NCI-H2227 treated with DMSO at 0.1 percent for 48 hours (cell line): ENCODE measurements at places on chromosomes 6 and 20.

DNA sequence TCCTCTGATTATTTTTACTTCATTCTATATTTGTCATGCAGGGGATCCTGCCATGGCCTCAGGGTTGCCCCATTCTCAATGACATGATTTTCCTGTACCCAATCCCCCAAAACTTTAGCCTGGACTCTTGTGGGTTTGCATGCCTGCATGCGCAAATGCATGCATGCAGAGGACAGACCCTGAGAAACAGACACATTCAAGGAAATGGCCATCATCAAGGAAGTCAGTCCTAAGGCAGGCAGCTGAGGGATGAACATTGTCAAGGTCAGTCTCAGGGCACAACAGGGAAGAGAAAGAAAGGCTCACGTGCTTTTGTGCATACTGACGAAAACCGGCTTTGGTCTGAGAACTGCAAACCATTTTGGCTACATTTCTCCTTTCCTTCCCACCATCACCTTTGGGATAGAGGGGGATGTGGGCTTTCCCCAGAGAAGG, 13.1 kb downstream of the NEDD9 start:
- no peak for DNase-seq

DNA sequence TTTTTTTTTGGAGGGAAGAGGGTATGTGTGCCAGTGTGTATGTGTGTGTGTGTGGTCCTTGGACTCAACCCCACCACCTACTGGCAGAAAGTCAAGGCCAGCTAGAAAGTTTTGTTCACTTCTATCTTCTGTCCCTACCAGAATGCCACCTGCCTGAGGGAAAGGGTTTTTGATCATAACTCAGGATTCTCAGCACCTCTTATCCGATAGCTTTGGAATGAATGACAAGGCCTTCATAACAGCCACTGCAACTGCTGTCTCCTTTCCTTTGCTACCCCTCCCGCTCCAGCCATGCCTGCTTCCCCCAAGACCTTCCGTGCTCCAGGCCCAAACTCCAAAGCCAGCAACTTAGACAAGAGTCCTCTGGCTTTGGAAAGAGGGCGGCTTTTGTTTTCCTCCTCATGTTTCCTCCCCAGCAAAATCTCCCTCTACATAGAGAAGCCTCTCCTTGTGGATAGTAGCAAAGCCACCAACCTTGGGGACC, 18.7 kb downstream of the BTN3A1 start:
- peak; percentile 9 for DNase-seq

- no peak for DNase-seq
Measured at GRCh38 chr20:51444467-51444866, 98.1 kb downstream of the NFATC2 start.

DNA sequence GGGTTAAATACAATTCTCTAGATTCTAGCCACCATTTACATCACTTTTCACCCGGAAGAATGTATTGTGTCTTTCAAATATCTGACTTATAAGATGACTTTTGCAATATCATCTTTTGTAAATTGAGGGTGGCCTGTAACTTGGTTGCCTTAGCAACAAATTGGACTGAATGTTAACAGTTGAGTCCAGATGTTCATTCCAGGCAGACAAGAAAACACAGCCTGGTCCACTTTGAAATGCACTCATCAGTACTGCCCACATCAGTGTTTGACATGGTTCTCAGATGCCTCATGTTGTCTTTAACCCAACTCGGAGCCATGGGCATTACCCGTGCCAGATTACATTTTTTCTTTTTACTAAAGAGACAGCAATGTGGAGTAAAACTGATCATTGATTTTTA, 781.6 kb upstream of the CHD6 start:
- DNase-seq, result no peak

DNA sequence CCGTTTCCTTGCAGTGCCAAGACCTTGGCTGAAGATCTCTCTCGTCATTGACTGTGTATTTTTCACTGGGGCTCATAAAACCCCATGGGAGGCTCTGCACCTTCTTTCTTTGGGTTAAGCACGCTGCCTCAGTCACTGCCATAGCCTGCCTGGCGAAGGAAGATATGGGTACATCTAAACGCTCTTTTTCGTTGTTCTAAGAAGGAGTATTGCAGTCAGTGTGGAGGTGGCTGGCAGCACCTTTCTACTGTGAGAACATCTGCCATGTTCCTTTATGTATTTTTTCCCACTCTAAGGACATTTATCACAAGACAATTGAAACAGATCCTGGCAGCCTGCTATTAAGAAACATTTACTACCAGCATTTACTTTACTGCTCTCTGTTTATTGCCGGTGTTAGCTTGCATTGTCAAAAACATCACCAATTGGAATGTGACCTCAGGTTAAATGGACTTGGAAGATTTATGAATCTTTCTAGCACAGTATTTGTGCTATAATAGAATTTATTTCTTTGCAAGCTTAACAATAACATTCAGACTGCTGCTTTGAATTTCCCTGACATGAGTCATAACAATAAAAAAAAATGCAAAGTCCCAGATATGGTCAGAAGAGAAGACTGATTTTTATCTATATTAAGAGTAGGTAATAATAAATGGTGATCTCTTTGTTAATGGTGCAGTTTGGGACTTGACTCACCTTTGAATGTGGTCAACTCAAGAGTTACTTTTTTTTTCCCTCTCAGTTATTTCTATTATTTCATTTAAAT, 62.2 kb upstream of the CLDN20 start:
- DNase-seq, result peak; percentile 92

GRCh38 chr20:51511861-51512619, 30.5 kb downstream of the NFATC2 start:
- DNase-seq, result no peak

GRCh38 chr6:108748959-108749358, 99.3 kb upstream of the ARMC2 start:
- no peak for DNase-seq

GRCh38 chr6:109511832-109512231, 28.8 kb upstream of the ZBTB24 start:
- no peak for DNase-seq

GRCh38 chr6:54646069-54646950, 200.3 kb upstream of the FAM83B start:
- no peak for DNase-seq

DNA sequence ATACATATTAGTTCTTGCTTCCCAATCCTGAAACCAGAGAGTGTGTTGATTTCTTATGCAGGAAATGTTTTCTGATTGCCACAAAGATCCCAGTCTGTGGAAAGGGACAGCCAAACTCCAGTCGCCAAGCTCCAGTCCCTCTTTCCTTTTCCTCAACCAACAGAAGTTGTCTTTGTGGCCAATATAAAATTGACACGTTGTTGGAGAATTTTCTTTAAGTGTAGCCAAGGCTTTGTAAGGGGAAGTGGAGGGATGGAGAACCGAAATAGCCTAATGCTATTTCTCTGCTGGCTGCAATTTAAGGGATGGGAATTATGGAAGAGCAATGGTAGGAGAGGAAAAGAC, 5.4 kb downstream of the ADGRB3 start:
- DNase-seq, result no peak

- DNase-seq, result no peak
Measured at GRCh38 chr20:3238616-3239025, 369 bp downstream of the SLC4A11 start.

DNA sequence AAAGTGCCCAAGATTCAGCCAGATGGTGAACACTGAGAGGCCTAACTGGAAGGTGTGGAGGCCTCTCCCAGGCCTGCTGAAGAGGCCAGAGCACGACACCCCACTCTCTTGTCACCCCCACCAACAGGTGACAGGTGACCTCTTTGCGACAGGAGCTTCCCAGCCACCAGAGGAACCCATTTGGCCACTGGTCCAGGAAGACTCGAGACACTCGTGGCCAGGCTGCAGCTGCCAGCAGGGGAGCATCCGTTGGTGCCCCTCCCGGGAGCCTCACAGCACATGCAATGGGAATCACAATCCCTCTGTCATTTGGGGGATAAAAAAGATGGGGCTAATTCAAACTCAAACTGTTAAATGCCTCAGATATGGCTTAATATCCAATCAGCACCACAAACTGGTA, 163.4 kb downstream of the INSM1 start:
- DNase-seq, result no peak

DNA sequence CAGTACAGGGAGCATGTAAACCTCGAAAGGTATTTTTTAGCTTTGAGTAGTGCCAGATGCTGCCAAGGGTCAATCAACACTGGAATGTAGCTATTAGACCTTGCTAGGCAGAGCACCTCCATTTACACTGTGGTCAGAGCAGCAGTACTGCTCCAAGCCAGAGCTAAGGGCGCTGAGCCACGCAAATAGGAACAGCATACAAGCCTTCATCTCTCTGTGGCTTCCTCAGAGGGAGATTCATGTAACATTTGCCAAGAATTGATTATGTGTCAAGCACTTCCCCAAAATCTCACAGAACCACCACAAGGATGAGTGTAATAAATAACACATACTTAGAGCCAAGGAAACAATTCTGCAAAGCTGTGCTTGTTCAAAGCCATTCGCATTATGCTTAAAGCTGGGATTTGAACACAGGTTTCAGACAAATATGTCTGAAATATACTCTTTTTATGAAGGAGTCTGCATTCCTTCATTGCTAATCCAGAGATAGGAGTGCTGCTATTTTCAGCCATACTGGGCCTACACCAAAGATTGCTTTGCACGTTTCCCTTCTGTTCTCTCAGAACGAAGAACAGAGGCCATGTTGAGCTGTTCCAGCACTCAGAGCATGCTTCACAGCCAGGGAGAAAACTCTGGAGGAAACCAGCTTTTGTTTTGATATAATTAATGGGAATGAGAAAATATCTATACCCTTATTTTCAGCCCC, 97.7 kb downstream of the SLC16A10 start:
- no peak for DNase-seq

GRCh38 chr6:5030596-5031136, 26.8 kb upstream of the RPP40 start:
- peak; percentile 34 for DNase-seq

GRCh38 chr20:62412194-62413024, 5.3 kb upstream of the CABLES2 start:
- no peak for DNase-seq

DNA sequence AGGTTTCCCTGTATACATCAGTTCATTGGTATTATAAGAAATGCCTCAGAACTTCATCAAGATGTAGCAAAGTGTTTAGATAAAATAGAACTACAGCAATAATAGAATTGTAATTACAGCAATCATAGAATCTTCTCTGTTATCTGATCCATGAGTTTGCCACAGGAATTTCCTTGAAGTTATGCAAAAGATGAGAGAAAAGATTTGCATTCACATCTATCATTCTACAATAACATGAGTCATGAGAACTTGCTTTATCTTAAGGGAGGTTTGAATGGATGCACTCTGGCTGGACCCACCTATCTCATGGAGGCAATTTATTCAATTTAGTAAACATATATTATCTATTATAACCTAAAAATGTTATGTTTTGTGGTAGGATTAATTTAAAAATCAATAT, 329.8 kb upstream of the EPHA7 start:
- no peak for DNase-seq

DNA sequence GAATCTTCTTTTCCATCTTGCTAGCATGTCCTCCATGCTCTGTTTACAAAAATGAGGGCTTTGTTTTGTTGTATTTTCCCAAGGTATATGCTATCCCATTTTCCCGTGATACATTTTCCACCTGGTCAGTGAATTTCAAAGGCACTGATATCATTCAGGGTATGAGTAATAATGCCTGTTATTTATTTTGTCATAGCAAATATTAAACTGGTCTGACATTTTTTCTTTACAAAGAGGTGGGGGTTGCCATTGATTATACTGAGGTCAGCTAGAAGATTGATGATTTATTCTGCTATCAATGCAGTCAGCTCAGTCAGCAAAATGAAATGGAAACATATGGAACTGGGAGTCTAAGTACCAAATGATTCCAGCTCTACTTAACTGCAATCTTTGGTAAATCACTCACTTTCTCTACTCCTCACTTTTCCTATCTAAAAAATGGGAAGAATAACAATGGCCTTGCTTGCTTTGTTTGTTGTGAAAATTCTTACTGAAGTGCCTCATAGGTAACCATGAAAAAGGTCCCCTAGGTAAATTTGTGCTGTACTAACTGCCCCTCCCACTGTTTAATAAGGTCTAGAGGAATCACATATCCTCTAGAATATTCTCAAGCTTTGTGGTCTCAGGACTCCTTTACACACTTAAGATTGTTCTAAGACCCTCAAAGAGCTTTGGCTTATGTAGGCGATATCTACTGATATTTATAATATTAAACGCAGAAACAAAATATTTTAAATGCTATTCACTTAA, 64.0 kb downstream of the ARHGAP18 start:
- DNase-seq, result no peak

- DNase-seq, result no peak
Measured at GRCh38 chr20:37226889-37227288, 34.7 kb downstream of the GHRH start.

GRCh38 chr6:34587325-34587724, 31.2 kb upstream of the SPDEF start:
- DNase-seq, result no peak

DNA sequence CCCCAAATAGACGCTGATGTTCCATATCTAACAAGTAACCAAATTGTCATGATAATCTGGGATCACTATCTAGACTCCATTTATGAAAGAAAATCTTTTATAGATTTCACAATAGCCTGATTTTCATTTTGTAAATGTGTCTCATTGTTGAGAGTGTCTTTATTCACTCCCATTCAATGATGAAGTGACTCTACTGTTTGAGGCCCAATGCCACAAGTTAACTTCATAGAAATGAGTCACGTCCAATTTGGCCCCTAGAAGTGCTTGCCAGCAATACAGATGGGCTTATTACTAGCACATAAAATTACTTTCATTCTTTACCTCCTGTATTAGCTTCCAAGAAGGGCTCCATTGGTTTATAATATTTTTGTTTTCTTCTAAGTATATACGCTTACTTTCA, 6.3 kb downstream of the IPCEF1 start:
- DNase-seq, result no peak

DNA sequence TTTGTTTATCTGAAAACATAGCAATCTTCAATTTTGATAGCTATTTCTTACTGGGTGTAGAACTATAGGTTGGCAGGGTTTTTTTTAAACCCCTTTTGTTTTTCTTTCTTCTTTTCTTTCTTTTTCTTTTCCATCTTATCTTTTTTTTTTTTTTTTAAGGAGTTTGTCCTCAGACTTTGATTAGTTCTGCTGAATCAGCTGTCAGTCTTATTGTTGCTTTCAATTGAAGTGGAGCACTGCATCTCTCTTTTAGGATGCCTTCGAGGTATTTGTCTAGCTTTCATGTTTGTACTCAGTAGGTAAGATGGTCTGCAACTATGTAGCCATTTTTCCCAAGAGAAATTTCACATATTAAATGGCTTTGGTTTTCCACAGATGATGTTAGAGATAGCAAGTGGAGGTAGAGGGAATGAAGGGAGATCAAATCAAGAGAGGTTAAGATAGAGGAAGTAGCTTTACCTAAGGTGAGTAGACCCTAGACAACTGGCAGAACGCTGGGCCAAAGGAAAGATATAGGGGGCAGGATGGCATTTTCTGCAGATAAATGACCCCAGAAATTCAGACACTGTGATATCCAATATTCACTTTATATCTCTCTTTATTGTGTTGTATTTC, 137.1 kb downstream of the BCAS1 start:
- no peak for DNase-seq
